Activated naive CD8-positive, alpha-beta T cell treated with anti-CD3 and anti-CD28 coated beads for 36 hours (primary cell): ENCODE measurements at places on chromosomes 7 and 10. TPM values are rescaled to one million over a fixed set of nuclear protein-coding genes. Genes with fewer than 3 reads are reported as not detected.

DNA sequence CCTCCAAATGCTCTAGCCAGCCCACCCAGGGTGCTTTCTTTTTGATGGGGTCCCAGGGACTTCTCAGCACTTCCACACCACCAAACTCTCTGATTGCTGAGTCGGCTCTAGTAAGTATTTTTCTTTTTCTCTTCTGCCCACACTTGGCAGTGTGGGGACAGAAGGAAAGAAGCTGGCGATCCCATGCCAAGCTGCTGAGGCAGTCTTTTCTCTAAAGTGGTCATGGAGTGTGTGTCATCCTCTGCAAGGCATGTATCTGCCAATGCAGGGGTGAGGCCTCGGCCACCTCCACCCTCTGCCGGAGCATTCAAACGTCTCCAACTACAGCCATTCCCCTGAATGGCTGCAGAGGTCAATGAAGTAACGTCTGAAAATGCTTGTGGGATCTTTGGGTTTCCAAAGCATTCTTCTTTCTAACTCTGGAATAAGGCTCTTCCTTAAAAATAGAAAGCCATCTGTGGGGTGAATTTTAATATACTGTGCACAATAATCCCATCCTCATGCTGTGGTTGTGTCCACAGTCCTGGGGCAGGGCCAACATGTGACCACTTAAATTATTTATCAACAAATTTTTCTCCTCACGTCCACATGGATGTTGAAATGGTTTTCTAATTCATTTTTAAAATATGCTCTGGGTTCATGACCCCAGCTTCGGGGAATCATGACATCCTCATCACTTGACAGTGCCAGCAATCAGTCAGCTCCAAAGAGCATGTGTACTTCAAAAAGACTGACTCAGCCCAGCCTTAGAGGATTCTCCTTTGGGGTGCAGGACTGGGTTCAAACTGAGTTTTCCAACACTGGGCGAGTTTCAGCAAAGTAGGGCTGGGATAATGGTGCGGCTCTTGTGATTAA is 171.3 kb upstream of the ITGB1 start:
- no peak overlapping the region for H3K4me3 ChIP-seq
- peaks cover 6% of the 10 kb centered on the region for H3K36me3 ChIP-seq
- peaks cover 56% of the 10 kb centered on the region for H3K4me1 ChIP-seq
- DNase-seq: no peak
- H3K27me3 ChIP-seq: no peaks in the 10 kb centered on the region
- peak overlapping the region; percentile 25 for H3K27ac ChIP-seq

DNA sequence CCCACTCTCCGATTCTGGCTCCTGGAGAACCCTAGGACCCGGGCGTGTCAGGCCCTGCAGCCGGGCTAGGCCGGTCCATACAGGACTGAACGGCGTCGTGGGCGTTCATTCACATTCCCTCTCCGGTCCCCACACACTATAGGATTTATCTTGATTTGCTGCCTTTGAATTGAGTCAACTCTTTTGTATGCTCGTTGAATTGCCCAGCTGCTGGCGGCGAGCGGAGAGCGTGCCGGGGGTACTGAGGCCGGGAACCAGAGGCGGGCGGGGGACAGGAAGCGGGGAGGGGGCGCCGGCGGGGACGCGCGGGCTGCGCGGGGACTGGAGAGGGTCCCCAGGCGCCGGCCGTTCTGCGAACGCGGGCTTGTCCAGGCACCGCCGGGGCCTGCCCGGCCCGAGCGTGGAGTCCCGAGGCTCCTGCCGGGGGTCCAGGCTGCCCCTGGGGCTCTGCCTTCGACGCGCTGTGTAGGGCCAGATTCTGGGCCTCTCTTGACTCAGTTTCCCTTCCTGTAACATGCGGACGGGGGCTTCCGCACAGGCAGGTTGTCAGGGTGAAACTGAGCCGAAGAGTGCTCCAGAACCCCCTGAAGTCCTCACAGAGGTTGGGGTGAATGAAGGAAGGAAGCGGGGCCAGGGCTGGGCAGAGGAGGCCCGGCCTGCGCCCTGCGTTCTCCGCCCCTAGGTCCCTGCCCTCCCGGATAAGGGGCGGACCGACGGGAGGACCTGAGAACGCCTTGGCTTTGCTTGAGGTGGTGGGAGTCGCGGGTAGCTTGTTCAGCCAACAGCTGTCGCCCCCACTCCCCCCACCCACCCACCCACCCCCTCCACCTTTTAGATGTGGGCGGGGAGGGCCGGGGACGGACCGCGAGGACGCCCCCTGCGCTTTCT is 769 bp upstream of the ELFN1 start:
- no peak overlapping the region for H3K4me3 ChIP-seq
- no peaks in the 10 kb centered on the region for H3K4me1 ChIP-seq
- H3K27ac ChIP-seq: no peak overlapping the region
- DNase-seq: no peak

DNA sequence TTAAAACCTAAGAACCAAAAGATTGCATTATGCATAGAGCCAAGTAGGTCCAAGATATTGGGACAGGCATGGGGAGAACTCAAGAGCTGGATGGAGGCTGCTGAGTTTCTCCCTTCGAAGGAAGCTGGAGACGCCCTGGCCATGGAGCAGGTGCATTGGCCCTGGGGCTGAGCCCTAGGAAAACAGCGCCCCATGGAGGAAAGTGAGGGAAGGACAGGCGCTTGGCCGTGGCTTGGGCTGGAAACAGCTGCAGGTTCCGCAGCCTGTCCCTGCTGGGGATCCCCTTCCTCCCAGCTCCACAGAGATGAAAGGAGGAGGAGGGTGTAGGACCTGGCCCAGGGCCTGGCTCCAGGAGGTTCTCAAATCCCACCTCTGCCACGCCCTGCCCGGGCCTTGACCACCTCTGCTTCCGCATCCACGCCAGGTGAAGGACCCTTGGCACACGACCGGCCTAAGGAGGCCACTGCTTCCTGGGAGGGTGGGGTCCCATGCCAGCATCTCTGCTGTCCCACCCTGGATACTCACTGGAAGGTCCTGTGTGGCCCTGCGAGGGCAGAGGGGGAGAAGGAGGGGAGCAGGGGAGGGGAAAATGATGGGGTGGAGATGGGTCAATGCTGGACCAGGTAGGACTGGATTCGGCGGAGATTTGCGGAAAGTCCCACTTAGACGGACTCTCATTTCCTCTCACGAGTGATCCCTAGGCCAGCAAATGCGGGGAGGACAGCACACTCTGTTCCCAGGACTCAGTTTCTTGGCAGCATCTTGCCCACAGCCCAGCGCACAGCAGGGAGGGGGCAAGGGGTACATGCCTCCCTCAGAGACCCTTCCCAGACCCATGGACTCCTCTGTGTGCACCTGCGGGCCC is 258.6 kb upstream of the TCERG1L start:
- H3K4me3 ChIP-seq: no peak overlapping the region
- no peaks in the 10 kb centered on the region for H3K4me1 ChIP-seq
- no peak overlapping the region for H3K27ac ChIP-seq
- no peak for DNase-seq

GRCh38 chr7:3408814-3409595 is 108.0 kb downstream of the SDK1 start:
- H3K27ac ChIP-seq: no peak overlapping the region
- DNase-seq: no peak
- peaks cover 9% of the 10 kb centered on the region for H3K27me3 ChIP-seq
- peaks cover 12% of the 10 kb centered on the region for H3K4me1 ChIP-seq
- no peaks in the 10 kb centered on the region for H3K36me3 ChIP-seq
- no peak overlapping the region for H3K4me3 ChIP-seq

PNLIPRP1 gene
- not detected for total RNA-seq

GRID2IP gene
- not detected for total RNA-seq

DNA sequence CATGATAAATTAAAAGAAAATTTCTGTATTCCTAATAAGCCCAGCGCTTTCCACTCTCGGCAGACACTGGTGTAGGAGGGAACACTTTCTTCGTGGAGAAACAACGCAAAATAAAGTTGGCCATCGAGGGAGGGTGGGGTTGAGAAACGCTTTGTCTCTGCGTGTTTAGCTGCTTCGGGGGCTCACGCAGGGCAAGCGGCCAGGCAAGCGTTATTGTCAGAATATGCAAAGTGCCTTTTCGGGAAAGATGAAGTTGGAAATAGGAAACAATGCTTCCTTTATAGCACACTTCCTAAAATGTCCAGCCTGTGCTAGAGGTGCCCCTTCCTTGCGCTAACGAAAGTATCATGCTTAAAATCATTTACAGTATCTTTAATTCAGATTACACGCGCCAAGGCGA is 1.9 kb upstream of the EBF3 start:
- peaks cover 3% of the 10 kb centered on the region for H3K36me3 ChIP-seq
- no peak for DNase-seq
- H3K27ac ChIP-seq: no peak overlapping the region
- peaks cover 35% of the 10 kb centered on the region for H3K4me1 ChIP-seq
- no peak overlapping the region for H3K4me3 ChIP-seq

EVX1 gene
- total RNA-seq: not detected

LIPK gene
- total RNA-seq: not detected

- DNase-seq: no peak
- no peaks in the 10 kb centered on the region for H3K27me3 ChIP-seq
- H3K27ac ChIP-seq: peak overlapping the region; percentile 66
- peaks cover 8% of the 10 kb centered on the region for H3K36me3 ChIP-seq
- H3K4me1 ChIP-seq: peaks cover 14% of the 10 kb centered on the region
- no peak overlapping the region for H3K4me3 ChIP-seq
Observed at GRCh38 chr10:102812231-102812876, 24.9 kb downstream of the CYP17A1 start.

DNA sequence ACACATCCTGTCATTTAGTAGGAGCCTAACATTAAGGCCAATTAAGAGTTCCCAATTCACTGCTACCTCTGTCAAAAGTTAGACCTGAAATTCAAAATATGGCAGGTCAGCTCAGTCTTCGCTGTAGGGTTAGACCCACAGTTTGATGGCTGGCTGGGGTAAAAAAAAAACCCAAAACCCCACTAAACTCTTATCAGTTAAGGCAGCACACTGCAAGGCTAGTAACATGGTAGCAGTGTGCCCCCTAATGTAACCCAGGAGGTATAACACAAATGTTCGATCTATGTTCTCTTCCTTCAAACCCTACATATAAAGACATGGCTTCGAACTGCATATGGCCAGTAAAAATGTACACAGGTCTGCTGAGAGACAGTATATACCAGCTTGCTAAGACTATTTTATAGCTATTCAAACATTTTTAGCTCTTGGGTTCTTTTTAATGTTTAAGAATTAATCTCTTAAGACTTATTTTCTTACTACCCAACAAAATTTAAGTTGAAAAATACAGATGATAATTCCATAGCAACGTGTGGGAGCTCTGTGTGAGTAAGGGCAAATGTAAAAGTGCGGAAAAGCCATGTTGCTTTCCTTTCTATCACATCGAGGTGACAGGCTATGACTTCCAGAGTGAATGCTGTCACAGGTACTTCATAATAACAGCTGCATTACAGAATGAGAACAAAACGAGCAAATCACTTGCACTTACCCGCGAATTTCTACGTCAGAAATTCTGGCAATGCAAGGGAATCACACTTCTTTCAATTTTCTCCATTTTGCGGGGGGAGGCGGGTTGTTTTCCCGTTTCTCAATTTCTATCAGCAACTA is 168.4 kb upstream of the IMMP2L start:
- DNase-seq: no peak
- H3K4me3 ChIP-seq: no peak overlapping the region
- H3K4me1 ChIP-seq: no peaks in the 10 kb centered on the region
- no peaks in the 10 kb centered on the region for H3K27me3 ChIP-seq
- no peaks in the 10 kb centered on the region for H3K36me3 ChIP-seq

FAM24B gene
- 11.2 TPM for total RNA-seq

- no peaks in the 10 kb centered on the region for H3K4me1 ChIP-seq
- H3K27me3 ChIP-seq: peaks cover 4% of the 10 kb centered on the region
- no peaks in the 10 kb centered on the region for H3K36me3 ChIP-seq
- no peak for DNase-seq
- no peak overlapping the region for H3K4me3 ChIP-seq
- no peak overlapping the region for H3K27ac ChIP-seq
Observed at GRCh38 chr7:28361551-28361950, 50.8 kb upstream of the CREB5 start.
